HFF-Myc (cell line): ENCODE measurements at places on chromosomes 1 and 21.
A peak's percentile ranks its signal among the peaks of the same experiment; 100 is the strongest.

GRCh38 chr1:214636436-214636835 lies 33.4 kb downstream of the CENPF start:
- no peak for DNase-seq

GRCh38 chr1:114499478-114499877 lies 11.5 kb downstream of the TRIM33 start:
- no peak for DNase-seq

- no peak for DNase-seq
Measured at GRCh38 chr1:100290291-100290690, 24.3 kb downstream of the RTCA start.

DNA sequence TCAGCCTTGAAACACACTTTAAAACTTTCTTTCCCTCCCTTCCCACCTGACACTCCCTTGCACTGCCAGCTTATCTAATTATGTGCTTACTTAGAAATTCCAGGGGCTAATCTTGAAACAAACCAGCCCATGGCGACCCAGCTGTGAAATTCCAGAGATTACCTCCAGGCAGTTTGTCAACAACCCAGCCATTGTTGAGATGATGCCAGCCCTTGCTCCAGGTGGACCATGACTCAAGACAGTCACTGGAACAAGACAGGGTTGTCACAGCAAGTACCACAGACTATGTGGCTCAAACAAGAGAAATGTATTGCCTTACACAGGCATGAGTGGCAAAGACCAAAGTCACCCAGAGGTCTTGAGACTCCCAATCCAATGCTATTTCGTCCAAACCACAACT lies 7.9 kb downstream of the FYB2 start:
- DNase-seq = no peak

DNA sequence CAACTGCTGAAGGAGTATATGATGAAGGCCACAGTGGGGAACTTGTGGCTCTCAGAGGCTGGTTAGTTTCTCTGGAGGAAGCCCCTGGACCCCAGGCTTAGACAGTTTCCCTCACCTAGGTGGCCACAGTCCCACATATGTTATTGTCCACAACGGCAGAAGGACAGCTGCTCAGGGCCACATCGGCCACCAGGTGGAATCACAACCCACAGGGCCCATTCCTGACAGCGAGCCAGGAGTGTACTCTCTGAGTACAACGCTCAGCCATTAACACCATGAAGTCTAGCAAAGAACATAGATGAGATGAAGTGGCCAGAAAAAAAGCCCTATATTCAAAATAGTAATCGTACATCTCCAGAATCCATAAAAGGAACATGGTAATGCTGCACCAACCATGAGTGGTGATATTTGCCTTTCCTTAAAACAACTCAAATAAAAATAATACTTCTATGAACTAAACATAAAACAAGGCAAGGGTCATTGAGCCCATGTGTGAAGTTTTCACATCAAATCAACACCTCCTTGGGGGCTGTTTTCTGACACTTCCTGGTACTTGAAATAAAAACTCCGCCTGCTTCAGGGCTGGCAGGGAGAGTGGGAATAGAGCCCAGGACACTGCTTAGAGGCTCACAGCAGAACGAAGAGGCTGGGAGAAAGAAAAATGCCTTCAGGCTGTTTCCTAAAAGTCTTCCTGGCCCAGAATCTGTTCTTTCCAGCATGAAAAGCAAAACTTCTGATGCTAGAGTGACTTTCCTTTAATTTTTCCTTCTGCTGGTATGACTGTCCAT lies 383.3 kb downstream of the HHAT start:
- no peak for DNase-seq

GRCh38 chr1:14925336-14926136 lies 228.0 kb upstream of the TMEM51 start:
- DNase-seq = no peak

DNA sequence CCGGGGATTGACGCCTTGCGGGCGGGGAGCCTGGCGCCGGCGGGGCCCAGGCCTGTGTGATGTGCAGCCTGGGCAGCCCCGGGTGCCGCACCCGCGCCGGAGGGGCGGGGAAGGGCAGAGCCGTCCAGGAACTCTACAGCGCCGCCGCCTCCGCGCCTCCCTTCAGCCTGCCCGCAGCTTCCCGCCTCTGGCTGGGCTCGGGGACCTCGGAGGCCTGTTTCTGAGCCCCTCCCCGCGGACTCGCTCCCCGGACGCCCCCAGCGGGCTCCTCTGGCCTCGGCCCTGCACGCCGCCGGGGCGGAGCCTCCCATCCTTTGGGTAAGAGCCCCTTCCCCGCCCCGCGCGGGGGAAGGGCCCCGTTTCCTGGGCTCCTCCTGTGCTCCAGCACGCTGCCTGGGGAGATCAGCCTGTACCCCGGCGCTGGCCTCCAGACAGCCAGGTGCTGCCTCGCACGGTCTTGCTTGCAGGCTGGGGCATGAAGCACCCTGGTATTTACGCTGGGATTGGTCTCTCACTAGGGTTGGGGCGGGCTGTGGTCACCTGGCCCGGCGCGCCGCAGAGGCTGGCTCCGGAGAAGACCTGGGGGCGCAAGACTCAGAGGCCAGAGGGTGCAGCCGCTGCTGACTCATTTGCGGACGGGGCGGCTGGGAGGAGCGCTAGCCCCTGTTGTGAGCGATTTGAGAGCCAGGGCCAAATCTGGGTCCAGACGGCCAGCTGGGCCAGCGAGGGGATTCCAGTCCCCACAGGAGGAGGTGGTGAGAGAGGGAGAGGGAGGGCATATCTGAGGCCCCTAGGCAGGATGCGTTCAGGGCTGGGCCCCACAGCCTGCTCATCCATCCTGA lies 5.7 kb upstream of the ACOT11 start:
- DNase-seq = no peak

- DNase-seq = no peak
Measured at GRCh38 chr1:108570128-108570527, 10.2 kb downstream of the EEIG2 start.

- DNase-seq = no peak
Measured at GRCh38 chr1:206506405-206507283, 687 bp upstream of the RASSF5 start.

- no peak for DNase-seq
Measured at GRCh38 chr1:200226268-200226968, 183.4 kb downstream of the ZNF281 start.

DNA sequence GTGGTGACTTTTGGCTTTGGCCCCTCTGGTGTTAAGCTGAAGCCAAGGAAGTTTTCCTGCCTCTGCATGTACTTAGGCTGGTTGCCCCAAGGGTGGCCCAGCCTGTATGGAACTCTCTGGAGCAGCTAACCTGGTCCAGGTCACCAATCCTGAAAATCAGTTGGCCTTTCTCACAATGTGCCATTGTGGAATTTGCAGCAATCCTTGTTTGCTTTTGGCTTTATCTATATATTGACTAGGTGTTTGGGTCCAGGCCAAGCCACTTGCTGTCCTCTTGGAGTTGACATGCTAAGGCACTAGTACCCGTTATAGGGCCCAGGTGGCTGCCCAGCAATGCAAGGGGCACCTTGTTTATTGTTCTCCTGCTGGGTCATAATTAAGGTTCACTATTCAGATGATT lies 124.6 kb downstream of the CAMTA1 start:
- no peak for DNase-seq

DNA sequence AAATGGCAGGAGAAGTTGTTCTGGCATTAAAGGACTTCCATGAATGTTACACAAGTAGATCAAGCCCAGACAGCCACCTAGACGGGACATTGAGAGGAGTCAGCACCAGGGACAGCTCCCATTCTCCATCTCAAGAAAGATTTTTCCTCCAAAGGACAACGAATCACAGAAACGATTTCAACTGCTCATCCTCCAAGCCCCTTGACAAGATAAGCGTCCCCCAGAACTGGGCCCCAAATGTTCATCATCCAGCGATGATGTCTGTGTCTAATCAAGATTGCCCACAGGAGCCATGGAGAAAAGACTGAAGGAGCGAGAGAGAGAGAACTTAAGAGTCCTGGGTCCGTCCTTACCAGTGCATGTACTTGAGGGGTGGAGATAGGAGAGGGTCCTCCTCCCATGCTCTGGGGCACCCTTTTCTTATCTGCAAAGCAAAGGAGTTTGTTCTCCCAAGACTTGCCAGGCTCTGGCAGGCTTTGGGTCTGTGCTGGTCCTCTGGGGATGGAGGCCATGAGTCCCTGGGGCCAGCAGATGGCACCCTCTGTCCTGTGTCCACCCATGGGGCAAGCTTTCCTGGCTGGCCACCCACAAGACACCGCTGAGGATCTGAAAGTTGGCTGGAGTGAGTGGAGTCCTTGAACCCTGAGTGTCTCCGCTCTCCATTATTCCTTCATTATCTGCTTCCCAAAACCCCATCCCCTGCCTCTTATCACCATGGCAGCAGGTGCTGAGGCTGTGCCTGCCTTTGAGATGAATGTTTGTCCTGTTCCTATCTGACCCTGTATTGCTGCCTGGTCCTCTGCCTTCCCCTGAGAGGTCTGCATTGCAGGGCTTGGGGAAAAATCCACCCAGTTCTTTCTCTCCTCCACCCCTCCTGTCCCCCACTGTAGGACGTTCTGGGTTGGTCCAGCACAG lies 164.6 kb downstream of the ACTL8 start:
- peak; percentile 29 for DNase-seq

DNA sequence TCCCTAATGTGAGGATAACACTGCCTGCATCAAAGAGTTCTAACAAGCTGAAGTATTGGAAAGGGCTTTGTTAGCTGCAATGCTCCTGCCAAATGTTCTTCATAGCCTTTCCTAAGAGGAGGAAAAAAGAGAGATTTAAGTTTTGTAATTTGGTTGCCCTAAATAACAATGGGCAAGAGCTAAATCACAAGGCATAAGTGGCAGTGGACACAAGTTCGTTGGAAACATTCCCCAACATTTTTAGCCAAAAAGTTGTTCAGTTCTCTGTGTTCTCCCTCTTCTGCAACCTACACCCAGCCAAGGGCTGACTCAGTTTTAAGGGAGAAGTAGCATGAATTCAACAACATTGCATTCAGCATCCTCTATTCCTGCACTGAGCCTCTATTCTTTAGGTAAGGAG lies 2.6 kb upstream of the UQCRHL start:
- DNase-seq = no peak

GRCh38 chr1:203600782-203601513 lies 25.7 kb upstream of the ATP2B4 start:
- no peak for DNase-seq

- DNase-seq = no peak
Measured at GRCh38 chr21:32869459-32869858, 97.9 kb upstream of the PAXBP1 start.

DNA sequence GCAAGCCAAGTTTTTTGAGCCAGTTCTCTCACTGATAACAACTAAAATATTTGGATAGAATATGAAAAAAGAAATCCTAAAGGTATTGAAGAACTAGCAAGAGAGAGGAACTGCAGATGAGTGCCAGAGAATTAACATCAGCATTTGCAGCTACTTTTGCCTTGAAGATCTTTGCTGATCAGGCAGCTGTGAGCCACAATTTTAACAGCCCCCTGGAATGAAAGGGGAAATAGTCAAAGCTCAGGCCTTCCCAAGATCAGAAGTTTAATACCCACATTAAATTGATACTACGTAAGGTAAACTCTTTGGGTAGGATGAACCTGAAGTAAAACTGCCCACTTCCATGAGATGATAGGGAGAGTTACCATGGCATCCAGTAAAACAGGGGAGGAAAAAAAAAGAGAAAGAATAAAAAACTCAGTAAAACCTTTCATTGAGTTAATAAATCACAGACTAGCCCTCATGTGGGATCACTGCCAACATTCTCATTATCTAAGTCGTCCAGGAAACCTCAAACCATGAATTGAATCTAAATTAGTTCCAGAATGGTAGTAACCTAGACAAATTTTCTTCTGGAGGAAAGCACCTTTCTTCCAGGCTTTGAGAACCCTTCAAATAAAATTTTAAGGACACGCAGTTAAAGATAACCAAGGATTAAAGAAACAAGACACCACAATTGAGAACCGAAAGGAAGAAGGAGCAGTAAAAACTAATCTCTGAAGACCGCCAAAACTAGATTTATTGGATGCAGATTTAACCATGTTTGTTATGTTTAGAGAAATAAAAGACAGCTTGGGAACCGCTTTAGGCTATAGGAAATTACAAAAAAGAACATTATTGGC lies 28.3 kb downstream of the SCP2 start:
- peak; percentile 96 for DNase-seq

DNA sequence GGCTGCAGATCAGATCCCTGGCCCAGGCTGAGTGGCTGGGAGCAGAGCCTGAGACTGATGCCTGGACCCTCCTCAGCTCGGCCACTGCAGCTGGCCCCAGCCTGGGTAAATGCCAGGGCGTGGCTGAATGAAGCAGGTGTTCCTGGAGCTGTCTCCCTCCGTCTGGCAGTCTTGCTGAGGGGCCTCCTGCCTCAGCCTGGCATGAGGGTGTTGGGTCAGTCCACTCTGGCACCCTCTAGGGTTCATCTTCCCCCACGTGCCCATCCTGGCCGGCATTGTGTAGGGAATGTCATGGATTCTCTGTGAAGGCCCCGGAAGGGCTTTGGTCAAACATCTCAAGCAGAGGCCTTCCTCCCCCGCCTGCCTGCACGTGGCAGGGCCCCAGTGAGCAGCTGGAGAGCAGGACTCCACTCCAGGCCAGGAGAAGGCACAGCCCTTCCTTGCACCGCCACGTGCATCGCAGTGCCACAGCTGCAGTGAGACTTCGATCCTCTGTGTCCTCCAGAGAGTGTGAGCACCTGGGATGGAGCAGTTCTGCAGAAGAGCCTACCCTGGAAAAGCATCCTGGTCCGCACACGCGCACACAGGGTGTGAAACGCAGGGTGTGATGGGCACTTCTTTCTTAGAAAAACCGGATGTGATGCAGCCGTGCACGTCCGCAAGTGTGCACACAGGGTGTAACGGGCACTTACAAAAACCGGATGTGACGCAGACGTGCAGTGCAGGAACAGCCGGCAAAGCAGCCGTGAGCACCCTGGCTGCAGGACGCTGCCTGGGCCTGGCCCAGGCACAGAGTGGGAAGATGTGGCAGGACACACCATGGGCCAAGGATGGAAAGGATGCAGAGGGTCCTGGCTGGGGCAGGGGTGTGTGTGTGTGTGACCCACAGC lies 4.6 kb upstream of the KRTAP10-4 start:
- DNase-seq = no peak

- no peak for DNase-seq
Measured at GRCh38 chr1:157181790-157182189, 43.6 kb upstream of the ETV3 start.
